CD4-positive, alpha-beta T cell treated with Interleukin-21 for 1 hour (primary cell): ENCODE measurements at places on chromosomes 7 and 10.
A peak's percentile ranks its signal among the peaks of the same experiment; 100 is the strongest.

DNA sequence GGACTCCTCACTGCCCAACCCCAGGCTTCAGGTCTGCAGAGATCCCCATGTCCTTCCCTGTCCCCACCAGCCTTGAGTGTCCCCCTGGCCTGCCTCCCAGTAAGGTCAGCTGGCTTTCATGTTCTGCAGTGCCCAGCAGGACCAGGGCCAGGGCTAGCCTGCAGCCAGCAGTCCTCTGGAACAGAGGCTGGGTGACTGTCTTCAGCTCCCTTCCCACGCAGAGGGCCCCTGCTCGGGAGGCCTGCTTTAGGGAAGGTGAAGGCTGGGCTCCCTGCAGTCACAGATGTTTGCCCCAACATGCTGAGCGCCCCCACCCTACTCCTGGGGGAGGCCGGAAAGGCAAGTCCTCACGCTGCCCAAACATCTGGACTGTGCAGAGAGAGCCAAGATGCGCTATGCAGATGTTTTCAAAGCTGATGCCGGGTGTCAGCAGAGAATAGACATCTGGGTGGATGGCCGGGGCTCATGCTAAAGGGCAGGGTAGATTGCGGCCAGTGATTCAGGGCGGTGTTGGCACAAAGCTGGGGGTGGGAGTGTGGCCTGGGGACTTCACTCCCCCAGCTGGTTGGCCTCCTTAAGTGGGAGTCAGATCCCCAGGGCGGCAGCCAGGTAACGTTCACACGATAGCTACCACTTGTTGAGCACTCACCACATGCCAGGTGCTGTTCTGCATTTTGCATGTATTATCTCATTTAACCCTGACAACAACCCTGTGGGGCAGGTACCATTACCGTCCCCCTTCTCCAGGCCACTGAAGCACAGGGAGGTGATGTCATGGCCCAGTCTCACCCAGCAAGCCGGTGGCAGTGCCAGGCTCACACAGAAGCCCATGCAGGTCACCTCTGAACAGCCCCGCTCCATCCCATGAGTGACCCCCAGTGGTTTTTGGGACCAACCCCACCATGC lies 71.2 kb upstream of the COL13A1 start:
- DNase-seq: no peak

- DNase-seq: no peak
These were observed 101.0 kb upstream of the STEAP1B start for GRCh38 chr7:22601003-22601402.

GRCh38 chr10:76035206-76036110 lies 604.0 kb downstream of the LRMDA start:
- DNase-seq: no peak

DNA sequence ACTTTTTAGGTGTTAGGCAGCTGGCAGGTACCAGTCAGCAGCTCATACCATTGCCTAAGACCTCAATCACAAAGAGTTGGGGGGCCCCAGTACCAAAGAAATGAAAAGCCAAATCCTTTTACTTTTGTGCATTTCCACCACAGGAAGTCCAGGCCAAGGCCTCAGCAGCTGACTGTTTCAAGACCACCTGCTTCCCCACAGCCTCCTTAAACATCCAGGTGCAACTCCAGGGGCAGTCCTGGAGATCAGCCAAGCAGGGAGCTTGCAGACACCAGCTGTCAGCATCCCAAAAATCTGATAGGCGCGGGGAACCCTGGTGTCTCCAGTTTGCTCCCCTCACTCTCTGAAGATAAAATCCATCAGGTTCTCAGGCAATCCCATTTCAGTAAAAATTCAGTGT lies 91.5 kb upstream of the EFCAB10 start:
- no peak for DNase-seq

GRCh38 chr7:140402178-140402835 lies 1.6 kb upstream of the RAB19 start:
- DNase-seq: no peak

GRCh38 chr7:24417526-24418120 lies 133.6 kb downstream of the NPY start:
- DNase-seq: no peak

- no peak for DNase-seq
These were observed 91.6 kb downstream of the PPP1R9A start for GRCh38 chr7:94999069-94999351.

DNA sequence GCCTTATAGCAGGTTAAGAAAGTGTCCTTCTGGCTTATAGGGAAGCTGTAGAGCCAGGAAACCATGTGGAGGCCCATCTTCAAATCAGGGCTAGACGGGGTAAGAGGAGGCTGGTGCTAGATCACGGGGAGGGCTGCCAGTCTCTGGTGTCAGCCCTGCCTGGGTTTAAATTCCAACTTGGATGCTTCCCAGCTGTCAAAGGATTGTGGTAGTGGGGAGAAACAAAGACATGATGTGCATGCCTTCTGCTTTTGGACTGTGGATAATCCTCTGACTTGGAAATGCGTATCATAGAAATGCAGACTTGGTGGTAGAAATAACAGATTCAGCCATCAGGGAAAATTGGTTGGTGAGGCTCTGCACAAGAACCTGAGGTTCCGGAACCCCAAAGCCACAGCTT lies 325.6 kb downstream of the PHTF2 start:
- no peak for DNase-seq

DNA sequence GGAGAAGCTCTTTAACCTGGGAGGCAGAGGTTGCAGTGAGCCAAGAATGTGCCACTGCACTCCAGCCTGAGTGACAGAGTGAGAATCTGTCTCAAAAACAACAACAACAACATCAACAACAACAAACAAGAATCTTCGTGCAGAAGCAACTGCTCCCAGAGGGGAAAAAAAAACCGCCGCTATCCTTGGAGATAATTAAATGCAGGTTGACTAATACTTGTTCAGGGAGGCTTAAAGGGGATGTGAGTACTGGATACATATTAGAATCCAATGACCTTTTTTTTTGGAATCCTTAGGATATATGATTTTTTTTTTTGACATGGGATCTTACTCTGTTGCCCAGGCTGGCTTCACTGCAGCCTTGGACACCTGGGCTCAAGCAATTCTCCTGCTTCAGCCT lies 89.6 kb upstream of the FAM171A1 start:
- DNase-seq: no peak

GRCh38 chr10:114042895-114043531 lies 653 bp upstream of the ADRB1 start:
- DNase-seq: peak; percentile 4

DNA sequence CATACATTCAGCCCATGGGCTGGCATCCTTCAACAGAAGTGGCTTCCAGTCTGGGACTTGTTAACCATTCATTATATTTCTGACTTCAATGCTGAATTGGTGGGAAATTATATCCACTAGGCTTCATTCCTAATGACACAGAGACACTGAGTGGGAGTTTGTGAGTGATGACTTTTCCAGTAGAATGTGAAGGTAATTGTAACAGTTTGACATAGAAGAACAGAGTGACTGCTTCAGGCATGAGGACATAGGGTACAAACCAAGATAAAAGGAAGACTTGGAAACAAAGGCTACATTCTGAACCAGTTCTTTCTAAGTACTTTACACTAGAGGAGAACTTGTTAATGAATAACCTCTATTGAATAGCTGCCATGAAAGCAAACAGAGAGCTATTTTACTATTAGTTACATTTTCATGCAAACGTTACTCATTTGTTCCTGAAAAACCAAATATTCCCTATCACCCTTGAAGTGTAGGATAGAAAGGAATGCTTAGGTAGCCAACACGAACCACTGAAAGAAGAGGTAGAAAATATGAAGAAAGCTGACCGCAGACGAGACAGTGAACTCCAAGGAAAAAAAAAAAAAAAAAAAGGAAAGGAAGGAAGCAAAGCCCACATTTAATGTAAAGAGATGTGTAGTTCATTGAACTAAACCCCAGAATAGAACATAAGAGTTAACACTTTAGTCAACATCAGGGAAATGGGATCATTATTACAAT lies 237.0 kb upstream of the SEMA3C start:
- no peak for DNase-seq

DNA sequence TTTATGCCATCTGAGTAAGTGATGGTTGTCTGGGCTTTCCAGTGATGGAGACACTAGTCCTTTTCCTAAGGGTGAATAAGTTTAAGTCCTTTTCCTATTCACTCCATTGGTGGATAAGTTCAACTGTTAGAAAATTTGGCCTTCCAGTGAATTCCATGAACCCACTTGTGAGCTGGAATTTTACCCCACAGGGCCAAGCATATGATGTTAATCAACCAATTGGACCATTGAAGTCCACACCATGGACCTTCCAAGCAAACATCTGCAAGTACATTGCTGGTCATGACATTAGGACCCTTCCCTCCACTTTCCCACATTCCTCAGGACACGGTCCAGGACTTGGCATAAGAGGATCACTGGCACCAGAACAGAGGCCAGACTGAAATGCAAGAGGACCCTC lies 381.4 kb downstream of the RPS24 start:
- DNase-seq: no peak

- DNase-seq: no peak
These were observed 12.3 kb downstream of the SEMA3A start for GRCh38 chr7:84182301-84182700.

- no peak for DNase-seq
These were observed 462.9 kb upstream of the ZMIZ1 start for GRCh38 chr10:78605800-78606350.

DNA sequence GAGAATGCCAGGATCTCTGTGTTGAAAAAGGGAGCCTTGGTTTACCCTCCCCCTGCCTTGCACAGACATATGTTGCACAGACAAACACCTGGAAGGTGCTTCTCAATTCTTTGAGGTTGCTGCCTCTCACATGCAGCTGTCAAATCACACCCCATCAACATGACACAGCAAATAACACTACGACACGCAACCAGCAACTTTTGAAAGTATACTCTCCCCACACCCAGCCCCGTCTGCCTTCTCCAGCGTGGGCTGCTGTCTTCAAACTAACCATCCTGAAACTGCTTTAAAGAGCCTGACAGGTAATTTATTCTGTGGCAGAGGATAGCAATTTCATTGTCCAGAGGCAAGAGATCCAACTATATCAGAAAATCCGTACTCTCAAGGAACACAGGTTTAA lies 136.1 kb downstream of the PLXNA4 start:
- no peak for DNase-seq

- peak; percentile 33 for DNase-seq
These were observed 25.7 kb downstream of the PRKAG2 start for GRCh38 chr7:151851145-151851751.

- DNase-seq: no peak
These were observed 349.8 kb downstream of the SDK1 start for GRCh38 chr7:3650844-3651243.
